ENCODE measurements at places on chromosomes 4 and X.

DNA sequence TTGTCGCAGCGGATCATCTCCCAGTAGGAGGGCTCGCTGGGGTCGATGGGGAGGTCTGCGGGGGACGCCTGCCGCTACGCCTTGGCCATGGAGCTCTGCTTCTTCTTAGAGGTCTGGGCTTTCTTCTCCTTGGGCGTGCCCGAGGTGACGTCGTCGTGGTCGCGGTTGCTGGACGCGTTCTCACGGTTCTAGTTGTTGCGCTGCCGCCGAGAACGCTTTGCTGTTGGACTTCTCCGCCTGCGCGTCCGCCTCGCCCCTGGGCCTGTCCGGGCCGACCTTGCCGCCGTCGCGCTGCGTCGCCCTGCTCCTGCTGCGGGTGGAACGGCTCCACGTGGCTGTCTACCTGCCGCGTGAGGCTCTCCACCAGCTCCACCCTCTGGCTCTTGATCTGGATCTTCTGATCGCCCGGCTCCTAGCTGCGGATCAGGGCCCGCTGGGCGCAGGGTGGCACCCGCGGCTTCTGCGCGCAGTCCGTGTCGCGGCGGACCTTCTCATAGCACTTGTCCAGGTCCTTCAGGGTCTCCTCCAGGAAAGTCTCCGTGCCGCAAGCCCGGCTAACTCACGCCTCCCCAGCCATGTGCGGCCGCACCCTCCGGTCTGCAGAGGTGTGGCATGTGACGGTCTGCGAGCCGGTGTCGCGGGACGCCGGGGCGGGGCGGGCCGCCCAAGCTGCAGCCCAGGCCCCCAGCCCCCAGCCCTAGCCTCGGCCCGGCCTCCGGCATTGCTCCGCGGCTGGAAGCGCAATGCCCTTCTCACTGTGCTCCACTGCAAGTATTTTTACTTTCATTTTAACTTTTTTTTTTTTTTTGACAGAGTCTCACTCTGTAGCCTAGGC is 40.5 kb upstream of the OGT start:
- DNase-seq: peak; percentile 57

- peak; percentile 73 for DNase-seq
These were observed 8.9 kb upstream of the RENBP start for GRCh38 chrX:153953342-153953830.

GRCh38 chr4:134382478-134383227 is 181.1 kb upstream of the PABPC4L start:
- DNase-seq: no peak

DNA sequence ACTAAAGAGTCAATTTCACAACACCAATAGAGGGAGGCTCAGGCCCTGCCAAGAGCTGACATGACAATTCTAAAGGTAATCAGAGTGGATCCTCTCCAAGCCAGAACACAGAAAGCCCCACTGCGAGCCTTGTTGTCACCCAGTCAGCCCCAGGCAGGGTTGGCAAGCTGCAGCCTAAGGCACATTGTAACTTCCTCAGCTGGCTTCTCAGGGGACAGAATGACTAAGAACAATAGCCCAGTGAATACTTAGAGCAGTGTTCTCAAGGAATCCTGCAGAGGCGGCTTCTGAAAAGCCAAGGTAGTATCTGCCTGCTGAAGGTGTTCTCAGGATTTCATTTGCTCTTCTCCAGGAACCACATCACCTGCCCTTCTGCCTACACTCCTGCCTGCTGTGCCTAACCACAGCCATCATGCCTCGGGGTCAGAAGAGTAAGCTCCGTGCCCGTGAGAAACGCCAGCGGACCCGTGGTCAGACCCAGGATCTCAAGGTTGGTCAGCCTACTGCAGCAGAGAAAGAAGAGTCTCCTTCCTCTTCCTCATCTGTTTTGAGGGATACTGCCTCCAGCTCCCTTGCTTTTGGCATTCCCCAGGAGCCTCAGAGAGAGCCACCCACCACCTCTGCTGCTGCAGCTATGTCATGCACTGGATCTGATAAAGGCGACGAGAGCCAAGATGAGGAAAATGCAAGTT is at the start of gene MAGEB4:
Gene MAGEB4 (plus strand): TSS at position 277 of the 692 bp plus-strand sequence. CDS start 136 bp downstream, at position 413.
- no peak for DNase-seq

DNA sequence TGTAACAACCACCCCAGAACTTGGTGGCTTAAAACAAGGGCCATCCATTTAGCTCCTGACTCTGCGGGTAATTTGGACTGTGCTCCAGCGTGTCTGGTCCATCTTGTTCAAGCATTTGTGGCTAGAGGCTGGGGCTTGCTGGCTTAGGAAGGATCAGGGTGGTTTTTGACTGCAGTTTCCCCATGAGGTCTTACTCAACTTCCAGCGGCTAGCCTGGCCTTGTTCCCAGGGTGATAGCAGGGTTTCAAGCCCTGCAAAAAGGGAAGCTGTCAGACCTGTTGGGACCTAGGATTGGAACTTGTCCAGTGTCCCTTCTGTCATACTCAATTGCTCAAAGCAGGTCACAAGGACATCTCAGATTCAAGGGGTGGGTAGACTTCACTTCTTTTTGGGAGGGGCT is 205.9 kb downstream of the STIM2 start:
- peak; percentile 67 for DNase-seq

- no peak for DNase-seq
These were observed 5.8 kb downstream of the MAEA start for GRCh38 chr4:1295405-1296055.

GRCh38 chrX:56029188-56029587 is 203.0 kb upstream of the KLF8 start:
- DNase-seq: no peak

GRCh38 chrX:111098874-111099273 is 2.9 kb downstream of the PAK3 start:
- peak; percentile 56 for DNase-seq

- DNase-seq: no peak
These were observed 4.2 kb upstream of the ERVMER34-1 start for GRCh38 chr4:52755426-52755825.

DNA sequence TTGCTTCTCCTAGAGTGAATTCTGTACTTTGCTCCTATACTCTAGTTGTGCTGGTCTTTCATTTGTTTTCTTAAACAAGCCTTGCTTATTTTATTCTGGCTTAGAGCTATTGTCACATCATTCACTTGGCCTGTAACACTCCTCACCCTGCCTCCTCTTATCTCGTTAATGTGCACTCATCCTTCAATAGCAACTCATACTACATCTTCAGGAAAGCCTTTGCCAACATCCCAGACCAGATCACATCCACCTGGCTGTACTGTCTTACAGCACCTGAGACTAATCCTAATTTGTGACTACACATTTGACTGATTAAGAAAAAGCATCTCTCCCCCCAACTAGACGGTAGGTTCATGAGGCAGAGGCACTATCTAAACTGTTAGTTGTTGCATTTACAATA is 80.8 kb downstream of the SLC7A11 start:
- no peak for DNase-seq

DNA sequence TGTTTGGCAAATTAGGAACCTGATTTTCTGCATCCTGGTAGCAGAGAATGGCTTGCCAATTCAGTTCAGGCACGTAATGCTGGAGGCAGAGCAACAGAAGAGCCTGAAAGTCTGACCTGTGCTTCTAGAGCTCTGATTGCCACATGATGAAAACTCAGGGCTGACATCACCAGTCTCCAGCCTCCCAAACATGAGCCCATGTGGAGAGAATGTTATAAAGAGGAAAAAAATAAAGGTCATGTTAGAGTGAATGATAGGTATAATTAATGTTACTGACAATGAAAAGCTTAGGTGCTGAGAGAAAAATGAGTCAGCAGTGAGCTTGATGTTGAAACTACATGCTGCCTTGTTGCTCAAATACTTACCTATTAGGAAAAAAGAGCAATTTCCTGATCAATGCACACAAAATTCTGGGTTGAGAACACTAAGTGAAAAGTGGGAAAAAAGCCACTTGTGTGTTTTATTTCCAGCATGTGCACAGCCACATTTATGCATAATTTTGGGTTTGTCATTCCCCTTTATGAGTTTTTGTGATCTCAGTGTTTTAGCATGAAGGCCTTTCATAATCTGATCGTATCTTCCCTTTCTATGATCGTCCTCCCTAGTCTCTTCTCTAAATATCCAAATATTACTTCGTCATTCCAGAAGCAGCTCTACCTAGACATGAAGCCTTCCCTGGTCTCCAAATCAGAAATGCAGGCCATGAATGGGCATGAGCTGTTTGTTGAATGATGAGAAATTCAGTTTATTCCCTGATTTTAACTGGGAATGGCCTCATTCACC is 113.3 kb upstream of the CPEB2 start:
- no peak for DNase-seq

- no peak for DNase-seq
These were observed 46.4 kb downstream of the ARHGEF38 start for GRCh38 chr4:105598787-105599186.
